ENCODE measurements at places on chromosomes 2 and 18. TPM values are rescaled to one million over a fixed set of nuclear protein-coding genes. Genes with fewer than 3 reads are reported as not detected.

Gene SLC14A1
- polyA plus RNA-seq = not detected

Gene ACTG2
- polyA plus RNA-seq = 3.1 TPM

Gene BCS1L
- 31.8 TPM for polyA plus RNA-seq

Gene TRABD2A
- 0.74 TPM for polyA plus RNA-seq

Gene IL36RN
- polyA plus RNA-seq = not detected

Gene IFIH1
- polyA plus RNA-seq = 3.1 TPM

Gene GAL3ST2
- polyA plus RNA-seq = 0.09 TPM

Gene SIX3
- not detected for polyA plus RNA-seq

Gene TMEM178A
- 9.4 TPM for polyA plus RNA-seq

Gene SLC11A1
- 0.50 TPM for polyA plus RNA-seq

Gene ASXL2
- polyA plus RNA-seq = 26.7 TPM

Gene CFLAR
- polyA plus RNA-seq = 31.2 TPM

Gene PPM1G
- polyA plus RNA-seq = 51.1 TPM

Gene ATP6V1C2
- polyA plus RNA-seq = 3.3 TPM

Gene PDE6D
- polyA plus RNA-seq = 27.8 TPM

Gene ADGRF3
- polyA plus RNA-seq = 0.82 TPM

Gene RUFY4
- not detected for polyA plus RNA-seq

Gene QPCT
- polyA plus RNA-seq = 7.6 TPM

Gene ACVR1C
- polyA plus RNA-seq = 0.12 TPM

Gene HOXD4
- 12.3 TPM for polyA plus RNA-seq

Gene LRRTM4
- 0.33 TPM for polyA plus RNA-seq

Gene CXCR2
- 0.48 TPM for polyA plus RNA-seq

Gene DRC1
- 0.12 TPM for polyA plus RNA-seq

Gene TMEM200C
- 0.36 TPM for polyA plus RNA-seq

Gene G6PC2
- not detected for polyA plus RNA-seq

Gene TGOLN2
- polyA plus RNA-seq = 93.9 TPM

Gene ERBB4
- polyA plus RNA-seq = 10.8 TPM

Data from muscle of arm (tissue), 14 donors.